NCI-H1930 (cell line): ENCODE measurements at places on chromosomes 7 and 10.

GRCh38 chr7:105337529-105337928 lies 51.2 kb downstream of the SRPK2 start:
- no peak for DNase-seq

GRCh38 chr10:118543714-118544400 lies 51.6 kb downstream of the PRLHR start:
- peak; percentile 32 for DNase-seq

DNA sequence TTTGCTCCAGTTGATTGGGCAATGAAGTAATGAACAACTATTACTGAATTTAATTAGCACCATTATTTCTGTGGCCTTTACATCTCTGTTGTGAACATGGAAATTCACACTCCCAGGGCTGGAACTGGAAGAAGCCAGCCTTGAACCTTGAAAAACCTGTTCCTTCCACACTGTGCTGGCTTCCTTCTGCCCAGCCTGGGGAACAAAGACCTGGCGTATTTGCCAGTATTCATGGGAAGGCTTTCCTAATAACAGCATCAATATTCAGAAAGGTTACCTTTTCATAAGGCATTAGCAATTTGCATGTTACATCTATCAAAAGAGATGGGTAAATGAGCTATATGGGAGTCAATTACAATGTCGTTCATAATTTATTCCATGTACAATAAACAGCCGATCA lies 1.3 kb downstream of the C10orf90 start:
- no peak for DNase-seq

GRCh38 chr10:79254333-79255006 lies 92.8 kb upstream of the PPIF start:
- DNase-seq, result no peak

- no peak for DNase-seq
Measured at GRCh38 chr7:44911911-44912310, 26.6 kb upstream of the PURB start.

DNA sequence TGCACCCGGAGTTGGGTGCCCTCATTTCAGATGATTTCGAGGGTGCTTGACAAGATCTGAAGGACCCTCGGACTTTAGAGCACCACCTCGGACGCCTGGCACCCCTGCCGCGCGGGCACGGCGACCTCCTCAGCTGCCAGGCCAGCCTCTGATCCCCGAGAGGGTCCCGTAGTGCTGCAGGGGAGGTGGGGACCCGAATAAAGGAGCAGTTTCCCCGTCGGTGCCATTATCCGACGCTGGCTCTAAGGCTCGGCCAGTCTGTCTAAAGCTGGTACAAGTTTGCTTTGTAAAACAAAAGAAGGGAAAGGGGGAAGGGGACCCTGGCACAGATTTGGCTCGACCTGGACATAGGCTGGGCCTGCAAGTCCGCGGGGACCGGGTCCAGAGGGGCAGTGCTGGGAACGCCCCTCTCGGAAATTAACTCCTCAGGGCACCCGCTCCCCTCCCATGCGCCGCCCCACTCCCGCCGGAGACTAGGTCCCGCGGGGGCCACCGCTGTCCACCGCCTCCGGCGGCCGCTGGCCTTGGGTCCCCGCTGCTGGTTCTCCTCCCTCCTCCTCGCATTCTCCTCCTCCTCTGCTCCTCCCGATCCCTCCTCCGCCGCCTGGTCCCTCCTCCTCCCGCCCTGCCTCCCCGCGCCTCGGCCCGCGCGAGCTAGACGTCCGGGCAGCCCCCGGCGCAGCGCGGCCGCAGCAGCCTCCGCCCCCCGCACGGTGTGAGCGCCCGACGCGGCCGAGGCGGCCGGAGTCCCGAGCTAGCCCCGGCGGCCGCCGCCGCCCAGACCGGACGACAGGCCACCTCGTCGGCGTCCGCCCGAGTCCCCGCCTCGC lies at the start of gene EGFR:
Gene EGFR (plus strand): TSS at position 657 of the 830 bp plus-strand sequence. CDS start 261 bp downstream, outside the sequence.
- DNase-seq, result no peak

GRCh38 chr10:10687751-10688150 lies 329.9 kb upstream of the CELF2 start:
- no peak for DNase-seq

- no peak for DNase-seq
Measured at GRCh38 chr10:54203401-54203800, 597.6 kb downstream of the PCDH15 start.

GRCh38 chr10:22503315-22504088 lies 158.2 kb downstream of the SPAG6 start:
- DNase-seq, result no peak

DNA sequence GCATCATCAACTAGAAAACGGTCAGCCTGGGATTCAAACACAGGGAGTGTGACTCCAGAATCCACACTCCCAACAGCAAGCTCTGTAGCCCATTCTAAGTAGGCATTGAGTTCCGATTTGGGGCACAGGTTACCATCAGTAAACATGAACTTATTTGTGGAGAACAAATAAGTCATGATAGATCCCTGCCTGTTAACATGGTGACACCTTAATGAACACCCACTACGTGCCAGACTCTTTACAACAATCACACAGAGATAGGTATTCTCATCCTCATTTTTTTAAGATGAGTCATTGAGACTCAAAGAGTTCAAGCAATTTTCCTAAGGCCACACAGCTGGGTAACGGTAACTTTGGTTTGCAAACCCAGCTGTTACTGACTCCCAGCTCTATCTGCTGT lies 91.5 kb downstream of the LYZL2 start:
- DNase-seq, result no peak

- no peak for DNase-seq
Measured at GRCh38 chr7:133633055-133633454, 380.2 kb downstream of the EXOC4 start.

DNA sequence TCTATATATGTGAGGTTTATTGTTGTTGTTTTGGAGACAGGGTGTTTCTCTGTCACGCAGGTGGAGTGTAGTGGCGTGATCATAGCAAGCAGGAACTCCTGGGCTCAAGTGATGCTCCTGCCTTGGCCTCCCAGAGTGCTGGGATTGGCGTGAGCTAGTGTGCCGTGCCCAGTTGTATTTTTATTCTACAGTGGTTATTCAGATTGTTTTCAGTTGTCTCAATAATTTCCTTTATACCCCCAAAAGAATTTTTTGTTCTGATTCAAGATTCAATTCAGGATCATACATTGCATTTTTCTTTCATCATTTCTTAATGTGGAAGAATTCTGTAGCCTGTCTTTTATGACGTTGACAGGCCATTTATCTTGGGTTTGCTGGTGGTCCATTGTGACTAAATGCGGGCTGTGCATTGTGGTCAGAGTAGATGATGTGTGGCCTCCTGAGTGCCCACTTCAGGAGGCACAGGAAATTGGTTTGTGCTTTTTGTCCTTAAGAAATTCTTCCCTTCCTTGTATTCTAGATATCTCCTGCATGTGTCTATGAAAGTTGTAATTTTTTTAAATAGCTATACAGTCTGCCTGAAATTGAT lies 22.9 kb downstream of the RBM33 start:
- DNase-seq, result no peak

DNA sequence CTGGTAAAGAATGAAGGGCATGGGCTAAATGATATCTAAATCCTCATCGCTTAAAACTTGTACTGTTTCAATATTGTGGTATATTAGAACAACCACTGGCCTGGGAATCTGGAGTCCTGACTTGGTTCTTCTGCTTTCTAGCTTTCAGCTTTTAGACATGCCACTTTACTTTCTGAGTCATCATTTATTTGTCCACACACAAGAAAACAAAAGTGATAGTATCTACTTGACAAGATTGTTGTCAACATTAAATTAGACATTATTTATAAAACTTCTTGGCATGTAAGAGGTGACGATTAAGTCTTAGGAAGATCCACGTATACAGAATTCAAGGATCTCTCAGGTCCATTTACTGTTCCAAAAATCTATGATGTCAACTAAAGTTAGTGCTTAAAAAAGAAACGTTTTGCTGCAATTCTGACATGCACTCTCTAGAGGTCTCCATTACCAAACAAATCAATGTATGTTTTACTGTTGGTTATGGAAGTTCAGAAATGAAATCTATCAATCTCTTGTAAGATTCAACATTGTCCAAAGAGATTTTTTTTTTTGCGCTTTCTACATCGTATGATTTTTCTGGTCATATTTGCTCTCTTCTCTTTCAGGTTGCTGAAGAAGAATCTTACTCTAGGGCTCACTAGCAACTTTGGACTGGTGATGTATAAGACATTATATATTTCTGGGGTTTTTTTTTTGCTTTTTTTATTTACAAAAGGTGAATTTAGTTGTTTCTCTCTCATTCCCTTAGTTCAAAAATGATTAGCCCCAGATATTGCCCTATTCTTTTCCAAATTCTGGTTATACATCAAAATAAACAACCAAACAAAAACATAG lies 53.6 kb upstream of the DYNC1I1 start:
- no peak for DNase-seq

- DNase-seq, result no peak
Measured at GRCh38 chr10:92688573-92688926, 1.2 kb upstream of the HHEX start.

- no peak for DNase-seq
Measured at GRCh38 chr7:137196648-137197047, 146.9 kb downstream of the PTN start.

DNA sequence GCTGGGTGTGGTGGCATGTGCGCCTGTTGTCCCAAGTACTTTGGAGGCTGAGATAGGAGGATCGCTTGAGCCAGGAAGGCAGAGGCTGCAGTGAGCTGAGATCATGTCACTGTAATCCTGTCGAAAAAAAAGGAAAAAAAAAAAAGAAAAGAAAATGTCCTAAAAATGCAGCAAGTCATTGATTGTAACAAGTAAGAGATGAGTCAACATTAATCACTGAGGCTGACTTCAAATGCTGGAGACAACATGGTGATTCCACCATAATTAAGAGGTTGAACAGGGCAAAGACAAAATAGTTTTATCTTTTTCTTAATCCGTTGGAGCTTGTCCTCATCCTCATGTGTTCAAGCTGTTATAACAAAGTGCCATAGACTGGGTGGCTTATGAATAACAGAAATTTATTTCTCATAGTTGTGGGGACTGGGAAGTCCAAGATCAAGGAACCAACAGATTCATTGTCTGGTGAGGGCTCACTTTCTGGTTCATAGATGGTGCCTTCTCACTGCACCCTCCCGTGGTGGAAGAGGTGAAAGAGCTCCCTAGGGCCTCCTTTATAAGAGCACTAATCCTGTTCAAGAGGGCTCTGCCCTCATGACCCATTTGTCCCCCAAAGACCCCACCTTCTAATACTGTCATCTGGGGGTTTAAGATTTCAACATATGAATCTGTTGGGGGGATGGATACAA lies 60.3 kb downstream of the TBXAS1 start:
- no peak for DNase-seq

GRCh38 chr10:11424456-11425295 lies 186.8 kb downstream of the USP6NL start:
- DNase-seq, result no peak

DNA sequence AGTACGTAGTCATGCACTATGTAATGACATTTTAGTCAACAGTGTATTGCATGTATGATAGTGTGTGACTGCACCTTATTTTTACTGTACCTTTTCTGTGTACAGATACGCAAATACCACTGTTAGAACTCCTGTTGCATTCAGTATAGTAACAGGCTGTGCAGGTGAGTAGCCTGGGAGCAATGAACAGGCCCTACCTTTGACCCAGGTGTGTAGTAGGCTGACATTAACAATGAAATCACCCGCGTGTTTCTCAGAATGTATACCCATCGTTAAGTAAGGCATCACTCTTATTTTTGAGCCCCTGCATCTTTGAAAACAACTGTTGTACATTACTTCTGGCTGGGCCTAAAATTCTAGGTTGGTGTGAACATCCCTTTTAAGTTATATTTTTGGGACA lies 41.6 kb downstream of the DAGLB start:
- no peak for DNase-seq

DNA sequence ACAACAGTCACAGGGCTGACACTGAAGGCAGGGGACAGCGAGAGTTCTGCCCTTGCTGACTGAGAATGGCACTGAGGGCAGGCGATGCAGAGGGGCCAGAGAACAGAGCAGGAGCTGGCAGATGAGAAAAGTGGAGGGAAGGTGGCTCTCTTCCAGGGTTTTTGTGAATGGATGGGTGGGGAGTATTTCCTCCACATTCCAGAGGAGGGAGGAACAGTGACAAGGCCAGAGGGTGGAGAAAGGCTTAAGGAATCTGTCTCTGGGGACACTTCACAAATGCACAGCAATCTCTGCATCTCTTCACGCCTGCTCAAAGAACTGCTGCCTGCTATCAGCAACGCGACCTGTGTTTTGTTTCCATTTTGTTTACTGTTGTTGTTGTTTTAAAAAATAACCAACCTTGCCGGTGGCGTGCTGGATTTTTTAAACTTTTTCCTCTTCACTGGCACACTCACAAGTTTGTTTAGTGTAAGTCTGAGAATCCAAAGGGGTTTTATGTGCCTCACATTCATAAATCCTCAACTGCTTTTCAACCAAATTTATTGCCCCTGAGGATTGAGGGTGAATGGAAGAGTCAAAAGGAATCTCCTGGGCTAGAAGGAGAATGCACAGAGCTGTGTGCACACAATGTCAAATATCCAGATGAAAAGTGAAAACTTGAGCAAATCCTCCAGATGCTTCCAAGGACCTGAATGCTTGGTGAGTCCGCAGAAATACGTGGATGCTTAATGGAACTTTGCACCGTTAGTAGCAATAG lies 129.3 kb downstream of the GLI3 start:
- no peak for DNase-seq

GRCh38 chr10:9331583-9332008 lies 1277.1 kb downstream of the GATA3 start:
- no peak for DNase-seq

DNA sequence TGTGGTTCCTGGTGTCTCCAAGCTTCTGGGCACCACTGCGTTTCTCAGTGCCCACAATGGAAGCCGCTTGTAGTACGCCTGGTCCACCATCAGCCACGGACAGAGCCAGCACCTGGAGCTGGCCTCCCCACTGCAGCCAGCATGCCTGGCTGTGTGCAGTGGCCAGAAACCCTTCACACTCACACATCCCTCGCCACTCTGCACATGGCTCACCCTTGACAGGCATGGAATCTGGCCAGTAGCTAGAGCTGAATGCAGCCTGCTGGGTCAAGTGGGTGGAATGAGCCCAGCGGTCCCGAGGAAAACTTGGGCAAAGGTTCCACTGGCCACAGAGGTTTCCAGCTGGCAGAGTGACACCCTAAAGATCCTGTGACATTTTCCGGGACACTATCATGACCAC lies 146.0 kb upstream of the ADO start:
- DNase-seq, result no peak

- DNase-seq, result no peak
Measured at GRCh38 chr7:28137463-28137862, 43.1 kb downstream of the JAZF1 start.

DNA sequence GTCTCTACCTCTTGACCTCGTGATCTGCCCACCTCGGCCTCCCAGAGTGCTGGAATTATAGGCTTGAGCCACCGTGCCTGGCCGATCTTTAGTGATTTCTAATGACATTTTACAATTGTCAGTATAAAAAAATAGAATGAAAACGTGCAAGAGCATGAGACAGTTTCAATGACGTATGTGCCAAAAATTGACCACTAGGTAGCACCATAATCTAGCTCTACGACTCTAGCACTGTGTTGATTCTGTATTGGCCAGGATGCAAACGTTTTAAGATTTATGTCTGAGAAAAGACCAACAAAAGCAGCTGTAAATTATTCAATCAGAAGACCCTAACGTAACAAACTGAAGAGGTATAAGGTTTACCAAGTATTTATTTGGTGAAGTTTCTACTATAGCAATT lies 25.4 kb upstream of the EXOC6 start:
- no peak for DNase-seq

- no peak for DNase-seq
Measured at GRCh38 chr10:37957841-37958240, 18.6 kb downstream of the ZNF25 start.
